ENCODE measurements at places on chromosomes 2 and 18.

DNA sequence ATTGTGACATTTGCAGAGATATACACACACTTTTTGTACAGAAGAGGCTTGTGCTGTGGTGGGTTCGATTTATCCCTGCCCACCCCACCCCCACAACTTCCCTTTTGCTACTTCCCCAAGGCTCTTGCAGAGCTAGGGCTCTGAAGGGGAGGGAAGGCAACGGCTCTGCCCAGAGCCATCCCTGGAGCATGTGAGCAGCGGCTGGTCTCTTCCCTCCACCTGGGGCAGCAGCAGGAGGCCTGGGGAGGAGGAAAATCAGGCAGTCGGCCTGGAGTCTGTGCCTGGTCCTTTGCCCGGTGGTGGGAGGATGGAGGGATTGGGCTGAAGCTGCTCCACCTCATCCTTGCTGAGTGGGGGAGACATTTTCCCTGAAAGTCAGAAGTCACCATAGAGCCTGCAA, 40.0 kb downstream of the STEAP3 start:
- DNase-seq: no peak

- DNase-seq: peak; percentile 37
Measured at GRCh38 chr2:221572821-221573429, 821 bp upstream of the EPHA4 start.

DNA sequence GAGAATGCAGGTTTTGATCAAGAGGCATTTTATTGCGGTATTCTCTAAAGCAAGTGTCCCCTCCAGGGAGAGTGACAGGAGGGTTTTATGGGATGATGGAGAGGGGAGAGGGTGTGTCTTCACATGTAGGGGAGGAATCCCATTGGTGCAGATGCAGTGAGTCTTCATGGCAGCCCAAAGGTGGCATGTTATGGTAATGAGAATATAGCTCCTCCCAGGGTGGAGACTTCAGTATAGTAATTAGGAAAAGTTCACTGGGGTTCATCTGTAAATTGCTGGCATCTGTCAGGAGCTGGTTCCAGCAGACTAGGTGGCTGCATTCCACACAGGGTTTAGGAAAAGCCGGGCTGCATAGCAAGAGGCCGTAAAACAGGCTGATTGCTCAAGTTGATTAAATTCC, 230.7 kb upstream of the CCDC68 start:
- no peak for DNase-seq

DNA sequence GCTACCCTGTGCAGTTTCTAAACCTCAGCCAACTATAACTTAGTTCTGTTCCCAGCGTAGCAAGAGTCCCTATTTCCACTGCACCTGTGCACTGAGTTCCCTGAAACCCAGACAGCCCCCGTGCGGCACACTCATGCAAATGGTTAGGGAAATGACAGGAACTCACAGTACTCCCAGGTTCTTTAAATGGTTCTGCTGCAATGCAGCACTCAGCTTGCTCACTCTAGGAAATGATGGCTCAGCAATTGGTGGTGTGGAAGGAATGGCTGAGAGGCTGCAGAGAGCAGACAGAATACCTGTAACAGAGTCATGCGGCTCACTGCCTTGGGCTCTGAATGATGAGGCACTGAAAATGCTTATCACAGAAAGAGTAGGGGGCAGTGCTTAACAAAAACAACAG, 143.0 kb downstream of the RAD51AP2 start:
- peak; percentile 2 for DNase-seq

DNA sequence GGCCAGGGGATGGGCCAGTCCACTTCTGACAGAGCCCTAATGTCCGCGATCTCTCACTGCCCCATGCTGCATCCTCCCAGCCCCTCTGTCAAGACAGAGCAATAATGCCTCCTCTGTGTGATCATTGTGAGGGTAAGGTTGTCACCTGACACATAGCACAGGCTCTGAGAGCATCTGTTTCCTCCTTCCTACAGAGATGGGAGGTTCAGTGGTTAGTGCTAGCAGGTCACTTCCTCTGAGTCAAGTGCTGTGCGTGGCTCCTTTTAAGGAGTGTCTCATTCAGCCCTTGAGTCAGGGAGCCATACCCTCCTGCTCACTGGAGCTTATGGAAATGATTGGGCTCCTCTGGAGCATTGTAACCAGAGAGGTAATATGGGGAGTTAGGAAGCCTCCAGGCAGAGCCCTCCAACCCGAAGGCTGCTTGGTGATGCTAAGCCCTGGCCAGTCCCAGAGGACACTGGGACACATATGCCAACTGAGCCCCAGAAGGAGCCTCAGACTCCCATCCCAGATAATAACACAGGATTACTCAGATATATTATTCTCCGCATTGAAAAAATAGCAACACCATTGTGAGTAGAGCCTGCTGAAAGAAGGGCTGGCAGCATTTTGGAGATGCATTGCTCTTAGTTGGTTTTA, 189.0 kb downstream of the GALNT1 start:
- no peak for DNase-seq

GRCh38 chr2:224098481-224099230, 59.6 kb upstream of the SERPINE2 start:
- DNase-seq: no peak

- no peak for DNase-seq
Measured at GRCh38 chr2:126894082-126894481, 4.6 kb upstream of the TEX51 start.

- no peak for DNase-seq
Measured at GRCh38 chr2:145416640-145417039, 896.7 kb upstream of the ZEB2 start.

- no peak for DNase-seq
Measured at GRCh38 chr18:74507097-74507881, 11.1 kb downstream of the CNDP2 start.

DNA sequence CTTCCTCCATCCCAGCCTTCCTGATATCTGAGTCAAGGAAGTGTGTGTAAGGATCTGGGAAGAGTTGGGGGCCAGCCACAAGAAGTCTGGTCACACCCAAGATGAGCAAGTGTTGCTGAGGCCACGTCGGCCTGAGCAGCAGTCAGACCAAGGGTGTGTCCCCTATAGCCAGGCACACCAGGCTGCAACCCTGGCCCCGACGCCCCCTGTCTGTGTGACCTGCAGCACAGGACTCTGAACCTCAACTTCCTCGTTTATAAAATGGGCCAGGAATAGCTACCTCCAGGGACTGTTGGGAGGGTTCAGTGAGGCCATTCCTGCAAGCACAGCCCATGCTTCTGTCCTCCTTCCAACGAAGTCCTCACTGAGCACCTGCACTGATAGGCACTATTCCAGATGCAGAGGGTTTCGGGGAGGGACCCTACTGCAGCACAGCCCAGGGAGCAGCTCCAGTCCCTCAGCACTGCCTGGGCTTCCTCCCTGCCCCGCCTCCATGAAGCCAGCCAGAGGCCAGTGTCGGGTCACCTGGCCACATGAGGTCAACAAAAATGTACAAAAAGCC, 13.3 kb downstream of the LIMS2 start:
- DNase-seq: no peak

GRCh38 chr2:240421381-240421780, 14.1 kb upstream of the GPC1 start:
- no peak for DNase-seq

- DNase-seq: no peak
Measured at GRCh38 chr2:1598041-1598710, 146.1 kb downstream of the PXDN start.

- no peak for DNase-seq
Measured at GRCh38 chr18:44796429-44797428, 116.0 kb downstream of the SETBP1 start.

DNA sequence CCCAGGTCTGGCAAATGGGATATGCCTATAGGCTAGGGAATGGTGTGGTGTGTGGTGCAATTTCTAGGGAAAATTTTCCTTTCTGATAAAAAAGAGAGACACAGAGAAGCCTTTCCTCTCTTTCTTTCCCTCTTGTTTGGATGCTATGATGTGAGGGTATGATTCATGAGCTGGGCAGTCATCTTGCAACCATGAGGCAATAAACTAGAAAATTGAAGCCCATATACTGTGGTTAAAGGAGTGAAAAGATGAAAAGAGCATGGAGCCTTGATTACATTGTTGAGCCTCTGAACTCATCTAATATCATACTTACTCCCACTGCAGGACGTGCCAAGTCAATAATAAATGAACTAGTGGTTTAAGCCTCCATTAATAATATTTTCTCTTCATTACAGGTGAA, 215.6 kb downstream of the HAUS1 start:
- DNase-seq: no peak

GRCh38 chr2:231673348-231673770, 35.0 kb upstream of the PTMA start:
- DNase-seq: no peak

GRCh38 chr18:14100503-14101286, 31.5 kb downstream of the ZNF519 start:
- DNase-seq: no peak

GRCh38 chr2:1653956-1654695, 90.2 kb downstream of the PXDN start:
- DNase-seq: no peak

DNA sequence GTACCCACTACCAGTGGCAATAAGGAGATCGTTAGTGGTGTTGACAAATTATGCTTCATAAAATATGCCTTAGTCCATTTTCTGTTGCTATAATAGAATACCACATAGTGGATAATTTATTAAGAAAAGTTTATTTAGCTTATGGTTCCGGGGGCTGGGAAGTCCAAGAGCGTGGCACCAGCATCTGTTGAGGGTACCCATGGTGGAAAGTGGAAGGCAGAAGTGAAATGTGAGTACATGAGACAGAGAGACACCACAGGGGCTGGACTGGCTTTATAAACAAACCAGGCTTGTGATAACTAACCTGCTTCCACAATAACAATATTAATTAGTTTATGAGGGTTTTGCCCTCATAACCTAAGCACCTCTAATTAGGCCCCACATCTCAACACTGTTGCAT, 146.6 kb downstream of the RNF144A start:
- DNase-seq: no peak

DNA sequence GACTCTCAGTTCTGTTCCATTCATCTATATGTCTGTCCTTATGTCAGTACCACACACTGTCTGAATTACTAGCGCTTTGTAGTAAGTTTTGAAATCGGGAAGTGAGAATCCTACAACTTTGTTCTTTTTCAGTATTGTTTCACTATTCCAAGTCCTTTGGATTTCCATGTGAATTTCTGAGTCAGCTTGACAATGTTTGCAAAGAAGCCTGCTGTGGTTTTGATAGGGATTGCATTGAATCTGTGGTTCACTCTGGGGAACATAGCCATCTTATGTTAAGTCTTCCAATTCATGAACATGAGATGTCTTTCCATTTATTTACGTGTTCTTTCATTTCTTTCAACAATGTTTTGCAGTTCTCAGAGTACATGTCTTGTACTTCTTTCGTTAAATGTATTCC, 15.0 kb downstream of the SLC3A1 start:
- no peak for DNase-seq

DNA sequence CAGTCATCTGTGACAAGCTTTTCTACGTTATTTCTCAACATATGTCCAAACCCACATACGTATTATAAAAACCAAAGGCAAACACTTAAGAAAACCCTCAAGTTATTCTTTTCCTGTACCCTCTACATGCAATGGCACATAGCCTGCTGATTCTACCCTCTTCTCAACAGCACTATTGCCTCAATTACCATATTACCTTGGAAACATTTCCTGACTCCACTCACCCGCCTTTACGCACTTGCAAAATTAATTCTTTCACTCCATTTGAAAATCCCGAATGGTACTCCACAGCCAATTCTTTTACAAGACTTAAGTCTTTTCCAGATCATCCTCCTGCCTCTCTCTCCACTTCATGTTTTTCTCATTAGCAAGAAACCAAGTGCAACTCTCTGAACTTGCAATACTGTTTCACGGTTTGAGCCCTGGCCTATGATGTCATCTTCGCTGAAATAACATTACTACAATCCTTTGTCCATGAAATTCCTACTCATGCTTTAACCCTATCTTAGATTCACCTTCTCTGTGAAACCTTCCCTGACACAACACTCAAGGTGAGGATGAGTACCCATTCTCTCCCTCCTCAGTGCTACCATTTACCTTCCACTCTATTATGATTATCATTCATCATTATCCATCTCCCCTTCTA, 29.0 kb downstream of the SESTD1 start:
- no peak for DNase-seq

- DNase-seq: no peak
Measured at GRCh38 chr2:120983344-120983743, 247.7 kb downstream of the GLI2 start.

DNA sequence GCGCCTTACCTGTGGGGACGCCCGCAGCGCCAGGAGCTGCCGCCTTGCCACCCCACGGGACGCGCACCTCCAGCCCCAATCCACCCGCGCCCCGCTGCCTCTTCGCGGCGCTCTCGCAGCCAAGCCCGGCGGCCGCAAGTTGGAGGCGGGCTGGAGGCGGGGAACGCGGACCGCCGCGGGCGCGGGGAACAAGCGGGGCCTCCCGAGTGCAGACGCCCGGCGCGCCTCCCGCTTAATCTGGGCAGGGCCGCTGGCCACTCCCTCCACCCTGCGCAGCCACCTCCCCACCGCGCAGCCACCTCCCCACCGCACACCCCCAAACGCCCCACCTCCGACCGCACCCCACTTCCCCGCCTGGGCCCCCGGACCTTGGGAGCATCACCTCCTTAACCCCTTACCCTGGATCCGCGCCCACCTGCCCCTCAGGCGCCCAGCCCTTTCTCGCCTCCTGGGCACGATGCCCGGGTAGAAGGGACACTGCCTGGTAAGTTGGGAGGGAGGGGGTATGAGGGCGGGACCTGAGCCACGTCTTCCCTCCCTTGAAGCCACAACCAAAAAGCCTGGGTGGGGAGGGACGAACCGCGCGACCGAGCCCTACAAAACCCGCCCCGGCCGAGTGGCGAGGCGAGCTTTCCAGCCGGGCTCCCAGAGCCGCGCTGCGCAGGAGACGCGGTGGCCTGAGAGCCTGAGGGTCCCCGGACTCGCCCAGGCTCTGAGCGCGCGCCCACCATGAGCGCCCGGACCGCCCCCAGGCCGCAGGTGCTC, at the start of the genes COL4A3 and COL4A4:
TSS of gene COL4A3 (plus strand) at position 627 of the 765 bp plus-strand sequence. CDS start at position 730, 103 bp downstream.
TSS of gene COL4A4 (minus strand) at position 208 of the 765 bp plus-strand sequence. CDS start 16,722 bp downstream, outside the sequence.
- no peak for DNase-seq

GRCh38 chr18:59093668-59094067, 46.0 kb upstream of the SEC11C start:
- no peak for DNase-seq

DNA sequence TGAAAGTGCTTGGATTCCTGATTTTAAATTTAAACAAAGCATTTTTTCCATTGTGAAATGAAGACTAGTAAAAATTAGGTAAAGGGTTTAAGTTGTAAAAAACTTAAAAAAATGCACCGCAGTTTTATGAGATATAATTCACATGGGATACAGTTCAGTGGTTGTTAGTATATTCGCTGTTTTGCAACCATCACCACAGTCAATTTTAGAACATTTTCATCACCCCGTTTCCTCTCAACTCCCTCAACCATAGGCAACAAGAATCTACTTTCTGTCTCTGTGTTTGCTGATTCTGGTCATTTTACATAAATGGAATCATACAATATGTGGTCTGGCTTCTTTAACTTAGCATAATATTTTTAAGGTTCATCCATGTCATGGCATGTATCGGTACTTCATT, 4.0 kb downstream of the DGKD start:
- no peak for DNase-seq
